GM23338 (cell line): ENCODE measurements at places on chromosomes 16 and 17. TPM values are rescaled to one million over a fixed set of nuclear protein-coding genes. Genes with fewer than 3 reads are reported as not detected.

DNA sequence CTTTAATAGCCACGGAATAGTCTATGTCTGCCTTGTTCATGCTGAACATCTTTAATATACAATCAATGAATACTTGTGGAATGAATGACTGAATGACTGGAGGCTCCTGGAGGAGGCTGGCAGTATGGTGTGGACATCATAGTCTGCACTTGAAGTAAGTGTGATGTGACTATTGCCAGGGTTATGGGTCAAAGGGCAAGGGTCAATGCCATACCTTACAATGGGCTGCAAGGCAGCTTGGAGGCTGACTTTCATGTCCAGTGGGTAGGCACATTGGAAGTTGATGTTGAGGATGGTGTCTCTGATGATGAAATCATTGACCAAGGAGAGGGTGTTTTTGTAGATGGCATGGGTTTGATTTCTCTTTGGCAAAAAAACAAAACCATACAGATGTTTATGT, 7.9 kb downstream of the GP2 start:
- no peak overlapping the region for H3K27ac ChIP-seq
- H3K4me1 ChIP-seq: no peaks in the 10 kb centered on the region
- H3K27me3 ChIP-seq: no peaks in the 10 kb centered on the region
- H3K4me3 ChIP-seq: no peak overlapping the region
- no peak for DNase-seq
- no peaks in the 10 kb centered on the region for H3K36me3 ChIP-seq

DNA sequence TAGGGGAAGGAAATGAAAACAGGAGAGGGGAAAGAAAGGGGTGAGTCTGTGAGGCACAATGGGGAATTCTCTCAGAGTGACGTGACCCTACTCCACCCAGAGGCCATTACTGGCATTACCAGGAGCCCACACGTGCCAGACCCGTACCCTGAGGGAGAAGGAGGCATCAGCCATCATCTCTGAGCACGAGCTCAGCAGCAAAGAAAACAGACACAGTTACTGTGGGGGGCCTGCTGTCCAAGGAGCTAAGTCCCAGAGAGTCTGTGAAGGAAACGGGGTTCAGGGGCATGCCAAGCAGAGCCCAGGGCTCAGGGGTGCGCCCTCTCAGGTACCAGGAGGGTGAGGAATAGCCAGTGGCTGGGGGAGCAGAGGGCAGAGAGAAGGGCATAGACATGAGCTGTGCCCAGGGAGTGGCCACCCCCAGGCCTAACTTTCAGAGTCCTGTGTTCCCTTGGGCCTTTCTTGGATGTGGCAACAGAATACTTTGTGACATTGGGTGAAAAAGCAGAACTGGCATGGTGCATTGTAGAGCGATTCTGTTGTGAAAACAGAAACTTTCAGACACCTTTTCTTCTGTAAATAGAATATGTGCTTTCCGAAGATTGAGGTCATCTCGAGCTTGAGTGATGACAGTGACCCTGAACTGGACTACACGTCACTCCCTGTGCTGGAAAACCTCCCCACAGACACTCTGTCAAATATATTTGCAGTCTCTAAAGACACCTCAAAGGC, 11.3 kb downstream of the TAF1C start:
- H3K27ac ChIP-seq: no peak overlapping the region
- no peaks in the 10 kb centered on the region for H3K4me1 ChIP-seq
- no peak overlapping the region for H3K4me3 ChIP-seq
- H3K27me3 ChIP-seq: no peaks in the 10 kb centered on the region

GRCh38 chr16:11262915-11263314, 6.2 kb downstream of the TNP2 start:
- H3K36me3 ChIP-seq: no peaks in the 10 kb centered on the region
- no peaks in the 10 kb centered on the region; the same call in 1 of the 2 replicates for H3K4me1 ChIP-seq
- H3K4me3 ChIP-seq: no peak overlapping the region
- no peak overlapping the region for H3K27ac ChIP-seq
- no peak for DNase-seq

GRCh38 chr16:53864819-53865493, 161.0 kb downstream of the FTO start:
- no peak for DNase-seq
- H3K36me3 ChIP-seq: no peaks in the 10 kb centered on the region
- no peak overlapping the region for H3K4me3 ChIP-seq

GRCh38 chr16:3195975-3196374, 8.0 kb downstream of the OR1F1 start:
- no peak overlapping the region for H3K27ac ChIP-seq
- H3K27me3 ChIP-seq: peaks cover 2% of the 10 kb centered on the region; the same call in 1 of the 2 replicates
- H3K4me1 ChIP-seq: no peaks in the 10 kb centered on the region
- H3K4me3 ChIP-seq: no peak overlapping the region

- no peak overlapping the region for H3K27ac ChIP-seq
- H3K4me3 ChIP-seq: no peak overlapping the region
- no peak for DNase-seq
- H3K27me3 ChIP-seq: no peaks in the 10 kb centered on the region
- no peaks in the 10 kb centered on the region for H3K36me3 ChIP-seq
These were observed 20.0 kb downstream of the HIC1 start for GRCh38 chr17:2074919-2075318.

DNA sequence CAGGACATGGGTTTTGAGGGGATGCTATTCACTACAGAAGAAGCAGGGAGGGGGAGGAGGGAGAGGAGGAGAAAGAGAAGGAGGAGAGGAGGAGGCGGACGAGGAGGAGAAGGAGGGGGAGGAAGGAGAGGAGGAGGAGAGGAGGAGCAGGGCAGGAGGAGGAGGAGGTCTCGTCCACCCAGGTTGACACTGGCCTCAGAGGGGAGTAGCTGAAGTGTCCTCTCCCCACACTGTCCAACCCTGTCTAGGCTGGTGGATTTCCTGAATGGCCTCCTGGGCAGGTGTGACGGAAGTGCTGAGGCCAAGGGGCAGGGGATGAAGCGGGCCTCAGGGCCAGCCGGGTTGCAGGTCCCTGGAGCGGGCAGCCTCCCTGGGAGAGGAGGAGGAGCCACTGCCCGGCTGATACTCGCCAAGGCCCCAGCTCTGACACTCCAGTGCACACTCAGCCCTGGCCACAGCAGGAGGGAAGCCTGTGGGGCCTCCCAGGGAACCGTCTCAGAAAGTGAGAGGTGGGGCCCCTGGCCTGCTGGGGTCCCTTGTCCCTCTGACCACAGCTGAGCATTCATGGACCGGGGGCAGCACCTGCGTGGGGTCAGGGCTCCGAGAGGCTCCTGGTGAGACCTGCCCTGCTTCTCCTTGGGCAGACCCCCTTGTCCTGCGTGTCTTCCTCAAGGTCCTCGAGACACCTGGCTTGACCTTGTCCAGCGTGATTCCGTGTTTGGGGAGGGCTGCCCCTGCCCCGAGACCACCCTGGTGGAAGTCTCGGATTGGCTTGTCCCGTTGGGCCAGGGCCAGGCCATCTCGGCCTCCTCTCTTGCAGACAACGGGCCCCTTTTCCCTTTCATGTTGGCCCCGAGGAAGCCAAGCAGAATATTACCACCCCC, 200.6 kb upstream of the CIBAR2 start:
- H3K27ac ChIP-seq: no peak overlapping the region
- H3K4me3 ChIP-seq: no peak overlapping the region
- no peaks in the 10 kb centered on the region for H3K36me3 ChIP-seq
- peaks cover 37% of the 10 kb centered on the region for H3K4me1 ChIP-seq
- no peaks in the 10 kb centered on the region for H3K27me3 ChIP-seq
- no peak for DNase-seq

GRCh38 chr17:6455321-6455705, 11.1 kb downstream of the PIMREG start:
- peak; percentile 76 for DNase-seq
- no peaks in the 10 kb centered on the region for H3K36me3 ChIP-seq
- no peak overlapping the region for H3K27ac ChIP-seq
- peak overlapping the region; percentile 77 for H3K4me3 ChIP-seq
- H3K27me3 ChIP-seq: no peaks in the 10 kb centered on the region

DNA sequence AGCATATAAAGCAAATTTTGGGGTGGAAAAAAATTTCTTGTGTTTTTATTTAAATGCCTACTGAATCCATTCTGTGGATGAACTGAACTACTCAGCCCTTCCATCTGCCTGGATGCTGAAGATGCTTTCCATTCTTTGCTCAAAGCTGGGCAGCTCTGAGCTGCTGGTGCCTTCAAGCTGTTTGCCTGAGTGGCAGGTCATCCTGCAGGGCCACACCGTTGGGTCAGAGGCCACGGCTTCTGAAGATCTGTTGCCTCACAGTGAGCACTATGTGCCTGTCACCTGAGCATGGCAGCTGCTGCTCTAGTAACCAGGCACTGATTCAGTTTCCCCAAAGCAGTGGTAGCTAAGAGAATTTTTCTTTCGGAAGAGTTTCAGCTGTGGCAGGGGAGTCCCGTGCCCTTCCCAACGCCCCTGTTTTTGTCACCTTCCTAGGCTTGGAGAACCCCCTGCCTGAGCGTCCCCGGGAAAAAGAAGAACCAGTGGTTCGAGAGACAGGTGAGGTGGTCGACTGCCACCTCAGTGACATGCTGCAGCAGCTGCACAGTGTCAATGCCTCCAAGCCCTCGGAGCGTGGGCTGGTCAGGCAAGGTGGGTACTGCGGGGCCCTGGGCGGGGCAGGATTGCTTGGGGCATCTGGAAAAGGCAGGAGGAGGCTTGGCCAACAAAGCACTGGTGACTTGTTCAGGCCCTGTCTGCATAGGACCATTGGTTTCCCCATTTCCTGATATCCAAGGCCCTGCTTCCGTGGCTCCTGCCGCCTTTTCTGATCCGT, 8.5 kb downstream of the PLK1 start:
- H3K27me3 ChIP-seq: no peaks in the 10 kb centered on the region
- H3K36me3 ChIP-seq: peaks cover 67% of the 10 kb centered on the region
- no peak overlapping the region for H3K27ac ChIP-seq
- H3K4me1 ChIP-seq: no peaks in the 10 kb centered on the region
- no peak overlapping the region for H3K4me3 ChIP-seq

DNA sequence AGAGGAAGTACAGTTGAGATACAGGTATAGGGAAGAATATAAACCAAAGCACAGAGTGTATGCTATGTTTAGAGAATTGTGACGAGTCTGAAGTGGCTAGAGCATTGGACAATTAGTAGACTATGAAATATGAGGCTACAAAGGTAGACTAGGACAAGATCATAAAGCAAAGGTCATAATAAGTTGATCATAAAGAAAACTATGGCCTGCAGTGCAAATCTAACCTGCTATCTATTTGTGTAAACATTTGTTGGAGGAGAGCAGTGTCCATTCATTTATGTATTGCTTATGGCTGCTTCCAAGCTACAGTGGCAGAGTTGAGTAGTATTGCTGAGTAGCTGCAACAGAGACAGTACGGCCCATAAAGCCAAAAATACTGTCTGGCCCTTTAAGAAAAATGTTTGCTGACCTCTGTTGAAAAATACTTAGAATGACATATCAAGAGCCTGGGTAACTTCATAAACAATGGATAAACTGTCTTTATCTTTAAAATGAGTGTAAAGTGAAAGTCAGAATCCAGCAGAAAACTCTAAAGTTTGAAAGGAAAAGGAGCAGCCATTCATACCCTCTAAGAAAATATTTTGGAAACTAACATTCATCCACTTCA, 14.5 kb upstream of the OR1E2 start:
- no peak overlapping the region for H3K27ac ChIP-seq
- H3K36me3 ChIP-seq: no peaks in the 10 kb centered on the region
- H3K4me3 ChIP-seq: no peak overlapping the region
- DNase-seq: no peak
- H3K27me3 ChIP-seq: no peaks in the 10 kb centered on the region

DNA sequence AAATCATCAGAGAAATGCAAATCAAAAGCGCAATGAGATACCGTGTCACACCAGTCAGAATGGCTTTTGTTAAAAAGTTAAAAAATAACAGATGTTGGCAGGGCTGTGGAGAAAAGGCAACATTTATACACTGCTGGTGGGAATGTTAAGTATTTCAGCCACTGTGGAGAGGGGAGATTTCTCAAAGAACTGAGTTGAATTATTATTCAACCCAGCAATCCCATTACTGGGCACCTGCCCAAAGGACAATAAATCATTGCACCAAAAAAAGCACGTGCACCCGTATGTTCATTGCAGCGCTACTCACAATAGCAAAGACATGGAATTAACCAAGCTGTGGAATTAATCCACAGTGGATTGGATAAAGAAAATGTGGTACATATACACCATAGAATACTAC, 204.7 kb downstream of the HS3ST4 start:
- H3K27me3 ChIP-seq: no peaks in the 10 kb centered on the region
- no peaks in the 10 kb centered on the region for H3K36me3 ChIP-seq
- H3K4me1 ChIP-seq: no peaks in the 10 kb centered on the region
- no peak overlapping the region for H3K27ac ChIP-seq
- no peak overlapping the region for H3K4me3 ChIP-seq

- H3K4me1 ChIP-seq: no peaks in the 10 kb centered on the region
- no peak overlapping the region for H3K4me3 ChIP-seq
- H3K27me3 ChIP-seq: no peaks in the 10 kb centered on the region
- DNase-seq: peak; percentile 38
- H3K27ac ChIP-seq: no peak overlapping the region
These were observed 114.4 kb downstream of the SEC14L1 start for GRCh38 chr17:77254951-77255825.

DNA sequence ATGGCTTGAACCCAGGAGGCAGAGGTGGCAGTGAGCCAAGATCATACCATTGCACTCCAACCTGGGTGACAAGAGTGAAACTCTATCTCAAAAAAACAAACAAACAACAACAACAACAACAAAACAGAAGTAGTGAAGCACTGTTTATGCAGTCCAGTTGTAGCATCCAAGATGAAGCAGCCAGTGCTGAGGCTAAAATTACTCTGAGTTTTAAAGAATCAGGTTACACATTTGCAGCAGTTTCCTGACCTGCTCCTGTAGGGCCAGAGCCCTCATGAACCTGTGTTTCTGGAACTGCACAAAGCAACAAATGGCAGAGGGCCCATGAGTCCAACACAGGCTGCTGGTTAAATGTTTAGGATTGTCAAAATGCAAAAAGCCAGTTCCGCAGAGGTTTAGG, 499.5 kb upstream of the PSMD7 start:
- DNase-seq: no peak
- no peaks in the 10 kb centered on the region for H3K27me3 ChIP-seq
- no peaks in the 10 kb centered on the region for H3K4me1 ChIP-seq
- no peaks in the 10 kb centered on the region for H3K36me3 ChIP-seq
- no peak overlapping the region for H3K4me3 ChIP-seq
- H3K27ac ChIP-seq: no peak overlapping the region

GRCh38 chr17:15121426-15121825, 143.7 kb downstream of the PMP22 start:
- no peak overlapping the region for H3K27ac ChIP-seq
- DNase-seq: no peak
- H3K4me3 ChIP-seq: no peak overlapping the region
- H3K4me1 ChIP-seq: 0 out of 2 replicates have a peak, but pooled peaks cover 4% of the 10 kb centered on the region
- H3K27me3 ChIP-seq: no peaks in the 10 kb centered on the region
- no peaks in the 10 kb centered on the region for H3K36me3 ChIP-seq

Gene AMFR
- 41.1 and 52.9 TPM in 2 replicates for total RNA-seq

Gene NTHL1
- total RNA-seq: 84.6 and 97.1 TPM in 2 replicates

Gene KRT31
- not detected in 2 replicates for total RNA-seq

Gene CBFA2T3
- 0.85 and 1.5 TPM in 2 replicates for total RNA-seq

Gene SHISA9
- 40.4 and 45.6 TPM in 2 replicates for total RNA-seq

Gene KRTAP4-6
- total RNA-seq: not detected in 2 replicates

Gene FOXC2
- total RNA-seq: not detected in 2 replicates

Gene SNAI3
- total RNA-seq: 19.2 and 19.4 TPM in 2 replicates

Gene DOC2B
- 2.4 and 3.8 TPM in 2 replicates for total RNA-seq

Gene MT1M
- total RNA-seq: 1.1 TPM in 1 of 2 replicates, not detected in the other

Gene NXPH3
- total RNA-seq: 2.7 and 4.7 TPM in 2 replicates

Gene DNAAF8
- total RNA-seq: 1.3 TPM in 1 of 2 replicates, not detected in the other
